Stimulated activated effector memory CD8-positive, alpha-beta T cell treated with anti-CD3 and anti-CD28 coated beads, Interleukin-12 subunit alpha, Interleukin-12 subunit beta, amount 100 ng/mL, for 72 hours (primary cell): ENCODE measurements at places on chromosomes 1 and 21.
A peak's percentile ranks its signal among the peaks of the same experiment; 100 is the strongest.

- no peak for DNase-seq
Observed at GRCh38 chr1:14742181-14742980, 143.9 kb downstream of the KAZN start.

DNA sequence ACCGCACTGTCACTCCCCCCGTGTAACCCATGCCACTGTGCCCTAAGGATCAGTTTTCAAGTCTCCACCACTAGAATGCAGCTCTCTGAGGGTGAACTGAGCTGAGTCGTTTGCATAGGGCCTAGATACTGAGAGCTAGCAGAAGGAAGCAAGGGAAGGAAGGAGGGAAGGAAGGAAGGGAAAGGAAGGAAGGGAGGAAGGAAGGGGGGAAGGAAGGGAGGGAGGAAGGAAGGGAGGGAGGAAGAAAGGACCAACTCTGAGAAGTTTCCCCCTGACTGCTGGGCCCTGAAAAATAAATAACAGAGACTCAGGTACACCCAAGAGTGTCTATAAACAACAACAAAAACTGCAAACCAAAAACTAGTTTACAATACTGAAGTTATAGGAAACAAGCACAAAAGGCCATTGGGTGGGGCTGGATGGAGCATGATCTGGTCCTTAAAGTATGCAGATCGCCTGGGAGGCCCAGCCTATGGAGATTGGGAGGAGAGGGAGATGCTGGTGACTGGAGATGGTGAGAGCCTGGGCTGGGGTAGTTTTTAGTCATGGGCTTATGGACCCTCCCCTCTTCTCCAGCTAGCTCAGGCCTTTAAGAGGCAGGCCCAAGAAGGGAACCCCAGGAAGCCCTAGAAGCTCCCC, 1.7 kb upstream of the MRPS15 start:
- DNase-seq, result no peak

- no peak for DNase-seq
Observed at GRCh38 chr1:48878191-48878940, 101.7 kb upstream of the BEND5 start.

- no peak for DNase-seq
Observed at GRCh38 chr1:101959456-101959855, 37.3 kb downstream of the OLFM3 start.

- DNase-seq, result no peak
Observed at GRCh38 chr1:94022471-94023189, 98.3 kb downstream of the ABCA4 start.

GRCh38 chr1:59487335-59488031, 190.6 kb downstream of the FGGY start:
- DNase-seq, result no peak

- DNase-seq, result no peak
Observed at GRCh38 chr1:34360574-34360973, 183.9 kb downstream of the C1orf94 start.

DNA sequence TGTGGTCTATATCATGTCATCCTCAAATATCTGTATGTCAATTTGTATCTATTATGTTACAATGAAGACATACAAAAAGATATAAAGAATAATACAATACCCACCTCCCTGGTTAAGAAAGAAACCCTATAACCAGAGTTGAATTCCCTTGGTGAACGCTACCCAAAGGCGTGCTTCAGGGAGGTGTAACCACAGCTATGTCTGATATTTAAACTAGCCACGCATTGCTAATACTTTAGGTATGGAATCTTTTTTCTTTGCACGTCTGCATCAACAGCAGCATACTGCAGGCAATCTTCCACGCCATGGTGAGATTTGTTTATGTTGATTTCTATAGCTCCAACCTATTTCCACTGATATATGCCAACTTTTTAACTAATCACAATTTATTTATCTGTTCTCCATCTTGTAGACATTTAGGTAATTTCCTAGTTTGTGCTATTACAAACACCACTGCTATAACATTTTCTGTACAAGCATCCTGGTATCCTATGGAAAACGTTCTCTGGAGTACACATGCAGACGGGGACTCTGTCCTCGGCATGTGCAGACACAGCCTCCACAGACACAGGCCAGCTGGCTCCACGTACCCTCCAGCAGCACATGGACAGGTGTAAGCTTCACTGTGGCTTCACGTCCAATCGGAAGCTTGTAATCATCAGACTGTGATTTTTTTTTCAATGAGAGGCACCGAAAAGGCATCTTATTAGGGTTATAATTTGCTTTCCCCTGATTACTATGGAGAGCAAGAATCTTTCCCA, 58.5 kb downstream of the HSF2BP start:
- no peak for DNase-seq

- no peak for DNase-seq
Observed at GRCh38 chr1:85109475-85109874, 61.2 kb upstream of the MCOLN3 start.

DNA sequence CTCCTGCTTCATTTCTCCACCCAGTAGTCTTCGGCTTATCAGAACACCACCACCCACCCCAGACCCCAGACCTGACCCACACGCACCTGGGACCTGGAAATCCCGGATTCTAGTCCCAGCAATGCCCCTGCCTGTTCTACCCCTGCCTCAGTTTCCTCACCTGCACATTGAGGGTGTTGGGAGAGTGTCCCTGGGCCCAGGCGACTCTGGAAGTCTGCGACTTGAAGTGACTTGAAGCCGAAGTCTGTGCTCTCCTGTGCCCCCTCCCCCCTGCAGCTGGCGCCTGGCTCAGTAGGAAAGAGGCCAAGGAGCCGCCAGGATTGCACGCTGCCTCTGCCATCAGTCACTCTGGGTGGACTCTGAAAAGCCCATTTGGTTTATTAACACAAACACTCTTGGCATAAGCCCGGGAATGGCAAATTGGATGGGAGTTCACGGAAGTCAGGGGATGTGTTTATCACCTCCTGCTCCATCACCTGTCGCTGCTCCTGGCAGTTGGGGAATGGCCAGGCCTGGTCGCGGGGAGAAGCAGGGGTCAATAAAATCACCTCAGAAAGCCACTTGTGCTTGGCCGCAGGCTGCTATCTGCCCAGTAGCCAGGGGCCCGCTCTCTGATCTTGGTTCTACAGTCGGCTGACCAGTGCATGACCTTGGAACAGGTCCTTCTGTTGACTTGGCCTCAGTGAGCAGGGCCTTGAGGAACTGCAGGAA, 132.7 kb downstream of the ACTL8 start:
- no peak for DNase-seq

DNA sequence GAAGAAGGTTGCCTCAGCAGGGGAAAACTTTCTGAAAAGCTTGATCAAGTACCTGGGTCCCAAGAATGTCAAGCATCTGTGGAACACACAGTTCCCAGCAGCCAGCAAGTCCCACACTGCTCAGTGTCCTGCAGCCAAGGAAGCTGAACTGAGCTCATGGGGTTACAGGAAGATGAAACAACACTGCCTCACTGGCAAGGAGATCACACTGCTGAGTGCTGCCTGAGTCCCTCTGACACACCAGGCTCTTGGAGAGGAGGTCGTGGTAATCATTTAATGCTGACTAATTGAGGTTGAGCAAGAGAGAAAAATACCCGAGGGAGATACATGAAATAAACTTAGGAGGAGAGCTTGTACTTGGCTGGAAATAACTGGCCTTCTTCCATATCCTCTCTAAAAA, 75.2 kb downstream of the MPZL1 start:
- DNase-seq, result no peak

DNA sequence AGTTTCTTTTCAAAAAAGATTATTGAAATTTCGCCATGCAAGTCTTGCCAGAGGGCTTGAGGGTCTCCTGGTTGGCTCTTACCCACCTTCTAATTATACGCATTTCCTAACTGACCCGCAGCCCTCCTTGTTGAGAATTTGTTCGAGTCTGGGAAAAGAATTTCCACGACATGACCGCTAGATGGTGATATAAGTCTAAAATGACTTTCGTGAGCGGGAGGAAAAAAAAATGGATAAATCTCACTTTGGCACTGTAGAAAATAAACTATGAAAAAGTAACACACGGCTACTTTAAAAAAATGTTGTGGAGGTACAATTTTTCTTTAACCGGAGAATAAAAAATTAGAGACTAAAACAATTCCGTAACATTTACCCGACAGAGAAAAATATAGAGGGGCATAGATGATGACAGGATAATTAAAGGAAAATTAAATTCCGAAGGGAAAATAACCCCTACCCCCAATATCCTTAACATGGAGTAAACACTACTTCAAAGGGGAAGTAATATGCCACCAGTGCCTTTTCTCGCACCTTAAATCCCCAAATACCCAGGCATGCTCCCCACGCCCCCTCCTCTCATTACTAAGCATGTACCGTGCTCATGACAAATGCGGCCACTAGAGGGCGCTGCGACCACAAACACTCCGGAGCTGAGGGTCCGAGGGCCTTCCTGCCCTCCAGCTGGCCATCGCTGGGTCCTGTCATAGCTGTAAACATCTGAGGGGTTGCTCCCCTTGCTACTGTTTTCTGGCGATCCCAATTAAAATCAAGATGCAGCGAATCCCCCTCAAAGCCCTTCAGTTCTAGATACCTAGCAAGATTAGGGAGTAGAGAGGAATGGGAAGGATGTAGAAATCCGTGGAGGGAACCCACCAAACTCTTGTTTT, 266.9 kb downstream of the ASTN1 start:
- DNase-seq, result peak; percentile 53

GRCh38 chr1:77468949-77469710, 187.3 kb downstream of the AK5 start:
- no peak for DNase-seq

DNA sequence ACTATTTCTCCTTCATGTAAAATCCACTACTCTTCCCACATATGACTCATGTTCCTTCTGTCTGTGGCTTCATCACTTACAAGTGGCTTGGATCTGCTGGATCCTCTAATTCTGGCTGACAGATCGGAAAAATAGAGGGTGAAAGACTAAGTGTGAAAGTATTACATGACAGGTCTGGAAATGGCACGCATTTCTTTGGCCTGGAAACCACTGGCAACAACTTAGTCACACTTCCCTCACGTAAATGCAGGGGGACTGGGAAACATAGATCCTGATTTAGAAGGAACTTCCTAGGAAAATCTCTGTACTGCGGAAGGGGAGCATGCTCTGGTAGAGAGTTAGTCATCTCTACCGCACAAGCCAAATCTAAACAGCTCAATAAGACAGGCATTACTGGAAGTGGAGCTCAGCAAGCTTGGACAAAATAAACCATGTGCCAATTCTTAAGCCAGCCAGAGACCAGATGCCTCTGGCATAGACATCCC, 305.4 kb upstream of the PTBP2 start:
- DNase-seq, result no peak

DNA sequence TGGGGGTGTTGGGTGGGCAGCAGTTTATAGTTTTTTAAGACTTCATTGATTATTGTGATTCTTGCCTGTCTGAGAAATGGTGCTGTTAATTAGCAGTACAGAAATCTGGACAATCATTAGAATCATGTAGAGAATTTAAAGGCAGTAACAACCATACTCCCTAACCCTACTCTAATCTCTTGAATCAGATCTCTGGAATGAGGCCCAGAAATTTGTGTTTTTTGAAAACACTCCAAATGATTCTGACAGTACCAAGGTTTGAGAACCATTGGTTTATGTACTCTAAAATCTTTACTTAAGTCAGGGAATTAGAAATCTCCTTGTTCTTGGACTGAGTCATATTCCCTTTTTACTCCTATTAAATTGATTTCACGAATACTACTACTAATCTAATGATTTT, 24.0 kb downstream of the FNBP1L start:
- DNase-seq, result no peak

DNA sequence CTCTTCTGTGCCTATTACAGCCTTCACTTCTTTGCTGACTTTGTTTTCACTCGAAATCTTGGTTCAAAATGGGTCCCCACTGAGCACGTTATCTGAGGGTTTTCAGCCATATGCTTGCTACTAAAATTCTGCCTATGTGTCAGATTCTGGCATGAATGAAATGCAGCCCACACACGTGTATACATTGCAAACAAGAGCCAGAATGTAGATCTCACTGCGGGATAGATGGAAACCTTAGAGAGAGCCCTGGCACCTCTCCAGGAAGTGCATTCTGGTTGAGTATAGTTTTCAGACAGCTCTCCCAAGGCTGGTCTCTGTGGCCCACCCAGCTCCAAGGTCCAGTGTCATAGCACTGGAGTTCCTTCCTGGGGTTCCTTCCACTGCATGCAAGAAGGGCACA, 234.7 kb upstream of the GJB5 start:
- no peak for DNase-seq

DNA sequence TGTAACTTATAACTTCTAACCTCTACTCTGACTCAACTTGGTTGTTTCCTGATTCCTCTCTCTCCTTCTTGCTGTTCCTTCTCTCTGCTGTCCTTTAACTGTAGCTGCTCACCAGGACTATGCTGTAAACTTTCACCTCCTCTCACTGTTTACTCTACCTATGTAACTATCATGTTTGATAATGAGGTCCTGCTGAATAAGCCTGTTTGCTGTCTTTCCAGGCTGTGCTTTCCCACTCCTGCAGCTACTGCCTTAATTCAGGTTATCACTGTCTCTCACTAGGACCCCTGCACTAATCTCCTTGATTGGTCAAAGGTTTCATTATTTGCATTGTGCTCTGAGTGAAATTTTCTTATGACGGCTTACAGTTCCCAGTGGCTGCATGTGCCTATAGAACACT, 633.9 kb upstream of the PTBP2 start:
- DNase-seq, result no peak

DNA sequence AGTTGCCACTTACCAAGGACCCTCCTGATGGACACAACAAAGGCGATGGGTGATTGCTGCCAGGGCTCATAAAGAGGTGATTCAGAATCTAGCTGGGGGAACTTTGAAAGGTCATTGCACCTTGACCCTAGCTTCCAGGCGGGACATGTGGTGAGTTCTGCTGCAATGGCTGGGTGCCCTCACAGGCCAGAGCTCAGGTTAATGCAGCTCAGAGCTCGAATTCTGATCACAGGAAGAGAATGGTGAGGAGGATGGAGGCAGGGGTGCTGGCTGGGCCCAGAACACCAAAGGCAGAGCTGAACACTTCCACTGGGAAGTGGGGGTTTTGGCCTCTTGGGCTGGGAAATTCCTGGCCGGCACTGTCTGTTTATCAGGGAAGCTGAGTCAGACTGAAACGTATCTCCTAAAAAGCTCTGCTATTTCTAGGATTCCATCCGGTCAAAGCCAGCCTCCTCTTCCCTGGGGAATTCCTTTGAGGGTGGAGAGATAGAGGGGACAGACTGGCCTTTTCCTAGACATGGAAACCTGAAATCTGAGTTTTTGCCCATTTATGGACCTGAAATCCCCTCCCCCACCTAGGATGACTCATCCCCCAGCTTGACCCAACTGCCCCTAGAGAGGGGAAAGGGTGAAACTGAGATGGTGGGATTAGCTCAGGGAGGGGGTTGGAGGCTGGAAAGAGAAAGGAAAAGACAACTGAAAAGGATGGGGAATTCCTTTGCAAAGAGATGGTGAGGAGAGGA, 27.2 kb downstream of the NUAK2 start:
- DNase-seq, result no peak

DNA sequence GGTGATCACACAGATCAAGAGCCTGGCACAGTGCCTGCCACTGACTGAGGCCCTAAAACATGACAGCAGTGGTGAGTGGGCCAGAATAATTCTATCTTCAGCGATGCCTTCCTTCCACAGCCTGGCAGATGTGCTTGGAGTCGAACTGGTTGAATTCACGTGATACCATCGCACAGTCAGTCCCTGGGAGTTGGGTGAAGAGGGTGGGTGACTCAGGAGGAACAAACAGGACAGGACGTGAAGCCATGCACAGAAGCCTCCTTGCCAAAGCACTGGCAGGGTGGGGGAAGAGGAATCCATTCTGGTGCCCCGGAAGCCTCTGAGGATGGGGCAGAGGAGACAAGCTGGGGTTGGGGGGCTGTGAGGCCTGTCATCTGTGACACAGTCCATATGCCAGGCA, 80.3 kb upstream of the WNT4 start:
- DNase-seq, result no peak

- no peak for DNase-seq
Observed at GRCh38 chr1:194503209-194503608, 1316.8 kb upstream of the B3GALT2 start.

- DNase-seq, result no peak
Observed at GRCh38 chr1:244022864-244023440, 28.1 kb upstream of the ZBTB18 start.
